B cell (primary cell): ENCODE measurements at places on chromosomes 3 and 15.

DNA sequence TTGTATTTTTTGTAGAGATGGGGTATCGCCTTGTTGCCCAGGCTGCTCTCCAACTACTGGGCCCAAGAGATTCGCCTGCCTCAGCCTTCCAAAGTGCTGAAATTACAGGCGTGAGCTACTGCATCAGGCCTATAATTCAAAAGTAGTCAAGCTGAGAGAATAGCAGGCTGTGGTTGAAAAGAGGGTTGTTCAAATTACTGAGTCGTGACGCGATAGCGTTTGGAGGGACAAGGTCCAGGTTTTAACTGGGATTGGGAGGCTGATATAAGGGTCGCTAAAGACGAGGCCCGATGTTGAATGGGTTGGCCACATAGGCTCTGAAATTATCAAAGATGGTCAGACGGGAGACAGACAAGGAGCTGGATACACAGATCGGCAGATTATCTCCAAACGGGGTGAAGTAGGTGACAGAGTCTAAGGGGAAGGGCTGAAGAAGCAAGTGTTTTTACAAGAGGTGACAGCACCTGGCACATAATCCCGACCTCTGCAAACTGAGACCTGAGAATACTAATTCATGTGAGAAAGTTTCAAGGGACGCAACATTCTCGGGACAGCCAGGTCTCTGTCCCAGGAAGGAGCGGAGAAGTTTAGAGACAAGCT is 759 bp upstream of the ARID3B start:
- no peak for DNase-seq
- H3K27me3 ChIP-seq: no peaks in the 10 kb centered on the region
- H3K4me3 ChIP-seq: peak overlapping the region; percentile 68
- peaks cover 25% of the 10 kb centered on the region for H3K4me1 ChIP-seq

DNA sequence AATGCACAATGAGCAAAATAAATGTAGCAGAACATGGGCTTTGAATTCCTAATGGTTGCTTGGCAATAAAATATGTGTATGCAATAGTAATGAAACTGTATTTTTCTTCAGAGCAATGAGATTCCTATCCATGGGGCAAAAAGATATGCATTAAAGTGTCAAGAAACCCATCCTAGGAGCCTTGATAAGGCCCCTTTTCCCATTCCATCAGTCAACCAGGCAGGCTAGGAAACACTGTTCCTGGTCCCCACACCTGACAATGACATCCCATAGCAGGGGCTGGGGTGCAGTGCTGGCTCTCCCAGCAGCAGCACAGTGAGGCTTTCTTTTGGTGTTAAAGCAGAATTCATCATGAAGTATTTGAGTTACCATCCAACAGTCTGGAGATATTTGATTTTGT is 113.3 kb upstream of the AGTR1 start:
- H3K27me3 ChIP-seq: no peaks in the 10 kb centered on the region
- no peaks in the 10 kb centered on the region for H3K4me1 ChIP-seq
- DNase-seq: no peak
- H3K36me3 ChIP-seq: no peaks in the 10 kb centered on the region
- H3K4me3 ChIP-seq: no peak overlapping the region

- no peak for DNase-seq
- H3K36me3 ChIP-seq: no peaks in the 10 kb centered on the region
- H3K27ac ChIP-seq: peak overlapping the region; percentile 56
- H3K4me1 ChIP-seq: peaks cover 47% of the 10 kb centered on the region
- H3K27me3 ChIP-seq: no peaks in the 10 kb centered on the region
Measured at GRCh38 chr3:4581920-4582611, 88.9 kb downstream of the ITPR1 start.

GRCh38 chr15:75200765-75201615 is 692 bp upstream of the C15orf39 start:
- H3K36me3 ChIP-seq: peaks cover 4% of the 10 kb centered on the region
- peaks cover 24% of the 10 kb centered on the region for H3K4me1 ChIP-seq
- peak overlapping the region; percentile 77 for H3K4me3 ChIP-seq
- no peak overlapping the region for H3K27ac ChIP-seq
